ENCODE measurements at places on chromosomes 13 and 19.

DNA sequence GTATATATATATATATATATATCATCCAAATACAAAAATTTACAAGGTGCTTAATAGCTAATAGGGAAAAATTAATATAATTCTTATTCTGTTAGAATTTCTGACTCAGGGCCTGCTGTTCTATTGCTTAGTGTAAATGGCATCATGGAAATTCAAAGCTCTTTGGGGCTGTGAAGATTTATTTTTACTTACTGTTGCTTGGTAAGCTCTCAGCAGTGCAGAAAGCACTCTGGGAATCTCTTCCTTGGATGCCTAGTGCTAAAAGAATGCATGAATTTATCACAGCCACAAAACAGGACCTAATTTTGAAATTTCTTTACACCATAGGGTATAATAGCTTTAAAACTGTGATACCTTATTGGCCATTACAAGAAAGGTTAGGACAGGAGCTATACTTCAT is 69.3 kb upstream of the SLAIN1 start:
- no peak overlapping the region for H3K4me3 ChIP-seq
- no peaks in the 10 kb centered on the region for H3K36me3 ChIP-seq
- no peaks in the 10 kb centered on the region for H3K27me3 ChIP-seq
- no peak overlapping the region for H3K27ac ChIP-seq

- H3K4me3 ChIP-seq: no peak overlapping the region
- no peaks in the 10 kb centered on the region for H3K4me1 ChIP-seq
- H3K36me3 ChIP-seq: no peaks in the 10 kb centered on the region
- no peaks in the 10 kb centered on the region for H3K27me3 ChIP-seq
Observed at GRCh38 chr13:78176880-78177279, 258.2 kb upstream of the EDNRB start.

DNA sequence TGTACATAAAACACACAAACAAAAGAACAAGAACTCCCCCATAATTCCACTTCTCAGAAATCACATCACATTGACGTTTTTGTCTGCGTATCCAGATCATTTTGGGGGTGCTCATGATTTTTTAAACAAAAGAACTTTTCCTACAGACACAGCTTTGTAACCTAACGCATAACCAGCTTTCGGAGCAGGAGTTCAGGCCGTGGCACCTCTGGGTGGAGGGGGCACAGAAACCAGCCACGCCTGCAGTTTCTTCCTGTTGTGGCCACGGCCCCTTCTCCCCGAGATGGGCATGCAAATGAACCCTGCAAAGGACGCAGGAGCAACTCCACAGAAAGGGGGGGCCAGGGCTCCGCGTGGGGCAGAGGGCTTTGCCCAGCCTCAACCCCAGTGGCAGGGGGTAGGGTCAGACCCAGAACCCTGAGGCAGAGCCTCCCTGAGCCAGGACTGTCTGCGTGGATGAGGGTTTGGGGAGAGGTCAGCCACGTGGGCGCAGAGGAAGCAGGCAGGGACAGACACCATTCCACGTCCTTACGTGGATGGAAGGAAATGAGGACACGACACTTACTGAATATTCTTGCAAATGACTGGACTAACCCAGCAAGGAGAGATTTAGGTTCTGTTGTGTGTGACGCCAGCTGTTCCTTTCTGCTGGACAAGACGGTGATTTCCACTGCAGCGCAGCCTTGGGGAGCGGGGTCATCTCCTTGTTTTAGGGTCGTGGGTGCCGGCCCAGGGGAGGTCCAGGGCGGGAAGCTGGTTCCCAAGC is 64.4 kb downstream of the RASA3 start:
- no peak for DNase-seq
- H3K36me3 ChIP-seq: no peaks in the 10 kb centered on the region
- no peak overlapping the region for H3K4me3 ChIP-seq
- no peaks in the 10 kb centered on the region for H3K27me3 ChIP-seq
- H3K4me1 ChIP-seq: peaks cover 28% of the 10 kb centered on the region
- no peak overlapping the region for H3K27ac ChIP-seq

DNA sequence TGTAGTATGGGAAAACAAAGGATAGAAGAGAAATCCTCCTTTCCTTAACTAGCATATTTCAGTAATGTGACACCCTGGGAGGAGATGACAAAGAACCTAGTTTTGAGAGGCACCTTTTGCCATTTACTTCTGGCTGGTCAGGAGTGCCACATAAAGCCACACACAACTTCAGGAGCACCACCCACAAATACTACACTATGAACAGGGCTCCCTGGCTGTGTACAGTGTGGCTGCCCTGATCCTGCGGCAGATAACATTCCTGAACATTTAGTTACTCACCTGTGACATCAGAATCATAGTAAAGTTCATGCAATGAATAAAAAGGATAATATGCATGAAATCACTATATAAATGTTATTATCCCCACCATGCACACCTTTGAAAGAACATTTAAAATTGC is 17.4 kb upstream of the IRS2 start:
- no peaks in the 10 kb centered on the region for H3K27me3 ChIP-seq
- DNase-seq: peak; percentile 75
- H3K4me3 ChIP-seq: no peak overlapping the region
- no peaks in the 10 kb centered on the region for H3K4me1 ChIP-seq
- H3K27ac ChIP-seq: no peak overlapping the region
- H3K36me3 ChIP-seq: no peaks in the 10 kb centered on the region

GRCh38 chr13:98983182-98983581 is 5.3 kb upstream of the DOCK9 start:
- H3K4me1 ChIP-seq: peaks cover 6% of the 10 kb centered on the region
- no peak overlapping the region for H3K27ac ChIP-seq
- no peak overlapping the region for H3K4me3 ChIP-seq
- DNase-seq: no peak

- no peaks in the 10 kb centered on the region for H3K36me3 ChIP-seq
- DNase-seq: no peak
- H3K4me3 ChIP-seq: no peak overlapping the region
- H3K27me3 ChIP-seq: peaks cover 29% of the 10 kb centered on the region
Observed at GRCh38 chr13:50123002-50123401, 107.8 kb downstream of the KCNRG start.

DNA sequence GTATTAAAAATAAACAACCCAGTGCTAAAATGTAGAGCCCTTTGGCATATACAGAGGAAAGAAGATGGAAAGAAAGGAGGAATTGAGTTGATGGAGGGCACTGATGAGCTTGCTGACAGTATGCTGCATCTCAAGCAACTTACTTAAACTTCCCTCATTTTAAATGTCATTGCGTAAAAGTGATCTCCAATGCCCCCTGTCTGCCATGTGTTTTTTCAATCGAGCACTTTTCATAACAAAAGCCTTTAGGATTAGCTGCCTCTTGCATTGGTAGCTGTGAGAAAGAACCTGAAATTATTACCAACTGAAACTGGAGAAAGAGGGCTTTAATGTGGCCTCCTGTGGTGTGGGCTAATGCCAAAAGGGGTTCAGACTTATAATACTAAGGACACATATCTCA is 541.6 kb downstream of the SUCLA2 start:
- H3K4me1 ChIP-seq: no peaks in the 10 kb centered on the region
- H3K36me3 ChIP-seq: no peaks in the 10 kb centered on the region
- H3K4me3 ChIP-seq: no peak overlapping the region
- H3K27ac ChIP-seq: no peak overlapping the region

DNA sequence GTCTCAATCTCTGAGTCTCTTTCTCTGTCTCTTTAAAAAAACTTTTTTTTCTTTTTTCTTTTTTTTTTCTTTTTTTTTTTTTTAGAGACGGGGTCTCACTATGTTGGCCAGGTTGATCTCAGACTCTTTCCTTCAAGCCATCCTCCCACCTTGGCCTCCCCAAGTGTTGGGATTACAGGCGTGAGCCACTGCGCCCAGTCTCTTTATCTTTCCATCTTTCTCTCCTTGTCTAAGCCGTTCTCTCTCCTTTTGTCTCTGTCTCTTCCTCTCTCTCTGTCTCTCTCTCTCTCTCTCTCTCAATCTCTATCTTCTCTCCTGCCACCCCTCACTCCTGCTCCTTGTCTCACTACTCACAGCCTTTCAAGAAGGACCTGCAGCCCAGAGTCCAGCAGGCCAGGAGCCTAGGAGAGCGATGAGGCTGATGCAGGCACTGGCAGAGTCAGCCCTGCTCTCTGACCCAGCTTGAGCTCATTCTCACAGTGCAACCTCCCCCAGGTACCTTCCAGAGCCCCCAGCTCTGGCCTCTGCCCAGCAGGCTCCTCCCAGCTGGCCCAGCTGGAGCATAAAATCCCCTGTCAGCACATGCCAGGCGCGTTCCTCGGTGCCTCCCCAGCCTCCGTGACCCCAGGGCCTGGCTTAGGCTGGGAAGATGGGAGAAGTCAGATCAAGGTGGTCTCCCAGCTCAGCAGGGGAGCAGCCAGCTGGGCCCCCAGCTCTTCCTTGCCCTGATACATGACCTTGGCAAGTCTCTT is at the start of gene NPHS1:
TSS of gene NPHS1 (minus strand) at position 476 of the 752 bp plus-strand sequence. CDS start 667 bp downstream, outside the sequence.
- H3K27ac ChIP-seq: no peak within 1 kb of the TSS
- H3K27me3 ChIP-seq: peaks cover 23% of the 10 kb centered on the region
- no peak for DNase-seq
- no peaks in the 10 kb centered on the region for H3K36me3 ChIP-seq
- H3K4me1 ChIP-seq: peaks cover 3% of the 10 kb centered on the region

DNA sequence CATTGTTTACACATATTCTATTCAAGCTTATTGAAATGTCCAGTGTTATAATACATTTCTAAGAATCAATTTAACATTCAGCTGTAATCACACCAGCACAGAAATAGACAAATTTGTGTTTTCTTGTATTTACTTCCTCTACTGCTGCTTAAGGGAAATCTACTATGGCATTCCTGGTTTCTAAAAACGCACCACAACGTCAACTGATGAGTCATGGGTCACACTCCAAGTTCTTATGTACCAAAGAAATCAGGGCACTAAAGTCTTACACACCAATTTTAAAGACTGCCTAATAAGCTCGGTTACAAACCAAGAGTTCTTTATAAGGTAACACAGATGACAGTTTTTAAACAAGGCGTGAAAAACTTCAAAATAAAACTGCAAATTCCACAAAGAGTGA is 13.2 kb downstream of the LNX2 start:
- H3K36me3 ChIP-seq: peaks cover under 1% of the 10 kb centered on the region
- no peaks in the 10 kb centered on the region for H3K27me3 ChIP-seq
- peak; percentile 38 for DNase-seq
- H3K4me1 ChIP-seq: peaks cover 1% of the 10 kb centered on the region
- no peak overlapping the region for H3K27ac ChIP-seq

DNA sequence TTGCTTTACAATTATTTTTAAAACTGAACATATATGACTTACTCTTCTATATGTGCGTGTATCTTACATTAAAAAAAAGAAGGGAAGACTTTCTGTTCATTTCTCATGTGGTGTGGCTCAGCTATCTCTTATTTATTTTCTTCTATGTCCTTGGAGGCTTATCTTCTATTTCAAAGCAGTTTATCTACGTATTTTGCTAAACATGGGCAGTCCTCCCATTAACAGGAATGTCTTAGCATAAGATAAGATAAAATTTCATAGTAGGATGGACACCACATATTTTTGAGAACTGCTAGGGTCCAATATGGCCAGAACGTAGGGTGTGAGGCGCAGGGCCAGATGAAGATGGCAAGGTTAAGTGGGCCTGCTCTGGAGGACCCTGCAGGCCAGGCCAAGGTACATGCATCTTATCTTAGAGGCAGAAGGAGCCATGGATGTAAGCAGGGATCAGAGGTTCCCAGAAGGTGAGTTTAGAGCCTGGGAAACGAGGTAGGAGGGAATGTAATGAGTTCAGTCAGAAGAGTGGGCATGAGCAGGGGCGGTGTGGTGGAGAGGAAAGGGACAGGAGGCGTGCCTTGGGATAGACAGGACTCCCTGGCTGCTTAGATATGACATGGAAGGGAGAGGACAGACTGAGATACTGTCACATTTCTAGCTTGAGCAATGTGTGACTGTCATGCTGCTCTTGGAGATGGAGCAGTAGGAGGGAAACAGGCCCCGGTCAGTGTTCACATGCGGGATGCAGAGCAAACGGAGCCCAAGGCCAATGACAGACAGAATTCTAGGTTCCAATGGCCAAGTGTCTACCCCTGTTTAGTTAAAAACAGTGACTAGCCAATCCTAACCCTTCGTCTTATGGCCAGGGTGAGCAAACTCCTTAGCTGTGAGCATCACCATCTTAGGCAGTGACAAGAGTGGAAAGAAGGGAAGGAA is 68.6 kb upstream of the MEDAG start:
- peaks cover 10% of the 10 kb centered on the region for H3K4me1 ChIP-seq
- no peak overlapping the region for H3K27ac ChIP-seq
- no peaks in the 10 kb centered on the region for H3K27me3 ChIP-seq
- H3K36me3 ChIP-seq: no peaks in the 10 kb centered on the region

DNA sequence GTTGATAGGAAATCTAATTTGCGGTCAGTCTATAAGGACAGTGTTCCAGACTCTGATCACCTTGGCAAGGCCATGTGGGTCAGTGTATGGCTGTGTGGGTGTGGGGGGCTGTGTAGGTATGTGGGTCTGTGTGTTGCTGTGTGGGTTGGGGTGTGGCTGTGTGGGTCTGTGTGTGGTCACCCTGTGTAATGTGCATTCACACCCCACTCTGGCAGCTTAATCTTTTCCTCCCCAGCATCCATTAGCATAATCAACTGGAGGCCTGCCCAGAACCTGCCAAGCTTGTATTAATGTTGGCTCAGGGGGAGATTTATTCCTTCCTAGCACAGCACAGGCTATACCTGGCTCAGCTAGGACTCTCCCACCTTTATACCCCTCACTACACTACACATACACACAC is 203.2 kb downstream of the TUBA3C start:
- no peaks in the 10 kb centered on the region for H3K36me3 ChIP-seq
- H3K4me1 ChIP-seq: no peaks in the 10 kb centered on the region
- H3K4me3 ChIP-seq: peak overlapping the region; percentile 40
- no peak for DNase-seq
- H3K27ac ChIP-seq: no peak overlapping the region

- no peaks in the 10 kb centered on the region for H3K4me1 ChIP-seq
- no peaks in the 10 kb centered on the region for H3K36me3 ChIP-seq
- H3K4me3 ChIP-seq: no peak overlapping the region
- no peaks in the 10 kb centered on the region for H3K27me3 ChIP-seq
- DNase-seq: no peak
Observed at GRCh38 chr19:57665261-57665806, 3.4 kb upstream of the ZSCAN4 start.

- no peaks in the 10 kb centered on the region for H3K4me1 ChIP-seq
- no peak overlapping the region for H3K4me3 ChIP-seq
- no peak overlapping the region for H3K27ac ChIP-seq
- no peaks in the 10 kb centered on the region for H3K36me3 ChIP-seq
- DNase-seq: no peak
Observed at GRCh38 chr13:24199016-24199415, 38.5 kb downstream of the SPATA13 start.

GRCh38 chr13:25771202-25771601 is 280.6 kb downstream of the SHISA2 start:
- no peaks in the 10 kb centered on the region for H3K36me3 ChIP-seq
- H3K27ac ChIP-seq: no peak overlapping the region
- DNase-seq: peak; percentile 22
- H3K4me3 ChIP-seq: no peak overlapping the region

DNA sequence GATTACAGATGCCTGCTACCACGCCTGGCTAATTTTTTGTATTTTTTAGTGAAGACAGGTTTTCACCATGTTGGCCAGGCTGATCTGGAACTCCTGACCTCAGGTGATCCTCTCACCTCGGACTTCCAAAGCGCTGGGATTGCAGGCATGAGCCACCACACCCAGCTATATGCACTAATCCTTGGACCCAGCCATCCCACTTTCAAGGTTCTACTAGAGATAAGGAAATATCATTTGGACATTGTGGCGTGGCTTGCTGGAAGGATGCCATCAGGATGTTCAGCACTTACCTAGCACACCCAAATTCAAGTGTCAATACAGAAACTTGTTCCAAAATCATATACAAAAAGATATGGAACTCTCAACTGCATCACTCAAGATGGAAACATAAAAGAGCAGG is 136.4 kb downstream of the ABCC4 start:
- no peaks in the 10 kb centered on the region for H3K36me3 ChIP-seq
- no peak overlapping the region for H3K4me3 ChIP-seq
- no peak overlapping the region for H3K27ac ChIP-seq
- no peak for DNase-seq

GRCh38 chr19:45200568-45200967 is 22.0 kb downstream of the BLOC1S3 start:
- no peaks in the 10 kb centered on the region for H3K36me3 ChIP-seq
- H3K27me3 ChIP-seq: no peaks in the 10 kb centered on the region
- H3K27ac ChIP-seq: no peak overlapping the region
- peak; percentile 43 for DNase-seq

Data from trophoblast cell (in vitro differentiated cells and primary cell).